Hypothalamus (tissue), 51 donors: ENCODE measurements at places on chromosomes 12 and 14.

GRCh38 chr12:127629066-127629820, 637.7 kb upstream of the TMEM132C start:
- no peak for DNase-seq

- DNase-seq = no peak
Observed at GRCh38 chr12:102917026-102917787, at the start of gene PAH. Gene PAH, minus strand, starts transcription at chr12:102917244. Its CDS starts 114 bp downstream, at chr12:102917130.

DNA sequence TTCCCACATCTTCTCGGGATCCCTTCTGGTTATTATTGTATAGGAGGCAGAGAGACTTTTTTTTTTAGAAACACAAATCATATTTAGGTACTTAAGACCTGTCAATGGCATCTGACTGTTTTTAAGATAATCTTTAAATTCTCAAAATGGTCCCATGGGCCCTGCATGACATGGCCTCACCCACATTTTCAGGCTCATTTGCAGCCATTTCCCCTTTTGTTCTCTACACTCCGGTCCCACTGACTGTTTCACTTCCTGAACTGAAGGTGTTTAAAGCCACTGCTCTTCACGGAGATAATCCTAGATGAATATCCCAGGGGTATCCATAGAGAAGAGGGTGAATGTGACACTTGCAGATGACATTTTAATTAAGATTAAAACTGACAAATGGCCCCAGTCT, 12.3 kb upstream of the C12orf71 start:
- DNase-seq = no peak

DNA sequence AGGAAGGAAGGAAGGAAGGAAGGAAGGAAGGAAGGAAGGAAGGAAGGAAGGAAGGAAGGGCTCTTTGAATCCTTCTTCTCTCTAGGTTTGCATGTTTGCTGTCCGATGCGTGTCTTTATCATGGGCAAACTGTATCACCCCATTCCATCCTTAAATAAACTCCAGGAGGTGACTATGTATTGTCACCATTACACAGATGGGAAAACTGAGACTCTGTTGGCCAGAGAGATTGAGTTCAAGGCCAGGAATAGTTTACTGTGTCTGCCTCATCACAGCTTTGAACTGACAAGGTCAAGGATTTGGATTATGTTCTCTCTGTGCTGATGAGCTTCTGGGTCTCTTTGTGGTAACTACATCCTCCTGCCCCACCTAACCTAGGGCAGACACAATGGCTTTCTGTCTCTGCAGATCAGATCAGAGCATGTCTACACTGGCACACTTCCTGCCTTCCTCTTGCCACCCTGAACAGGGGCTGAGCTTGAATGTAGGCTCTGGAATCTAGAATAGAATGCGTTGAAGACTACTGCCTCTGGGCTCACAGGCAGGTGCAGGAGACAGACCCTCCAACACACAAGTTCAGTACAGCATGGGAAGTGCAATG, 78.9 kb upstream of the MAP1LC3B2 start:
- DNase-seq = no peak

- DNase-seq = peak; percentile 1
Observed at GRCh38 chr12:118436002-118436730, 59.8 kb downstream of the SUDS3 start.

- DNase-seq = no peak
Observed at GRCh38 chr12:59600171-59600570, 4.3 kb downstream of the SLC16A7 start.

GRCh38 chr12:132456944-132457495, 32.9 kb upstream of the FBRSL1 start:
- no peak for DNase-seq

- no peak for DNase-seq
Observed at GRCh38 chr14:59997449-59997848, 77.5 kb downstream of the LRRC9 start.

GRCh38 chr12:103273645-103274044, 222.1 kb downstream of the C12orf42 start:
- DNase-seq = no peak
